ENCODE measurements at places on chromosomes 16 and 17.
A peak's percentile ranks its signal among the peaks of the same experiment; 100 is the strongest.

- no peak for DNase-seq
Measured at GRCh38 chr17:82871056-82871775, 31.4 kb upstream of the ZNF750 start.

DNA sequence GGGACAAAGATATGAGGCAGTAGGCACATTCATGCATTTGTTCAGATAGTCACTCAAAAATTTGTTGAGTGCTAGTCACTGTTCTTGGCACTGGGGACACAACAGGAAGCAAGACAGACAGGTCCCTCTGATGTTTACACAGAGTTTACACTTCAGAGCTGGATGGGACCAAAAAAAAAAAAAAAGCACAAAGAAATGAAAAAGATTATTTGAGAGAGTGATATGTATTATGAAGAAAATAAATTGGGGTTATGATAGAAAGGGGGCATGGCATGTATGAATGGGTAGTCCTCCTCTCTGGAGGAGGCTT lies 3.5 kb upstream of the YPEL2 start:
- peak; percentile 59 for DNase-seq

- no peak for DNase-seq
Measured at GRCh38 chr17:62162898-62163297, 97.8 kb upstream of the MED13 start.

DNA sequence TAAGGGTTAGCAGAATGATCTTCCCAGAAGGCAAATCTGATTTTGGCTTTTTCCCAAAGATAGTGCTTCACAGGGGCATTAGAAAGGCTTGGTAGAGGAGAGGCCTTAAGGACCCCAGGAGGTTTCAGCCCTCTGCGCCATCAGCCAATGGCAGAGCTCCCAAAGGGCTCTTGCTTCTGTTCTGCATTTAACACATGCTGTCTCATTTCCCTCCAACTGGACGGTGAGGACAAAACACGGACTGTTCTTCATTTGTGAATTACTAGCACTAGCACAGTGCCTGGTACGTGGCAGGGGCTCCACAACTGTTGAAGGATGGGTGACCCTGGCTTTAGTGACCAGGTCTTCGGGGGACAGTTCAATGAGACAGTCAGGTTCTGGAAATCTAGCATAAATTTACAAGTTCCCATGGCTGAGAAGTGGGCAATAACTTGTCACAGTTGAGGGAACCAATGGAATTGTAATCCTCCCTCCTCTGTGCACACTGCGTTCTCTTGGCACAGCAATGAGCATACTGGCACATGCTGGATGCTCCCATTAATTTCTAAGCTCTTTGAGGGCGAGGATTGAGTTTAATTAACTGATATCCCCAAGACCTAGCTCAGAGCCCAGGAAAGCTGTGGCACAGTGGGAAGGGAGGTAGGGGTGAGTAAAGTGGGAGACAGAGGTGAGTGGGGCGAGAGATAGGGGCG lies 45.4 kb downstream of the COG7 start:
- no peak for DNase-seq

DNA sequence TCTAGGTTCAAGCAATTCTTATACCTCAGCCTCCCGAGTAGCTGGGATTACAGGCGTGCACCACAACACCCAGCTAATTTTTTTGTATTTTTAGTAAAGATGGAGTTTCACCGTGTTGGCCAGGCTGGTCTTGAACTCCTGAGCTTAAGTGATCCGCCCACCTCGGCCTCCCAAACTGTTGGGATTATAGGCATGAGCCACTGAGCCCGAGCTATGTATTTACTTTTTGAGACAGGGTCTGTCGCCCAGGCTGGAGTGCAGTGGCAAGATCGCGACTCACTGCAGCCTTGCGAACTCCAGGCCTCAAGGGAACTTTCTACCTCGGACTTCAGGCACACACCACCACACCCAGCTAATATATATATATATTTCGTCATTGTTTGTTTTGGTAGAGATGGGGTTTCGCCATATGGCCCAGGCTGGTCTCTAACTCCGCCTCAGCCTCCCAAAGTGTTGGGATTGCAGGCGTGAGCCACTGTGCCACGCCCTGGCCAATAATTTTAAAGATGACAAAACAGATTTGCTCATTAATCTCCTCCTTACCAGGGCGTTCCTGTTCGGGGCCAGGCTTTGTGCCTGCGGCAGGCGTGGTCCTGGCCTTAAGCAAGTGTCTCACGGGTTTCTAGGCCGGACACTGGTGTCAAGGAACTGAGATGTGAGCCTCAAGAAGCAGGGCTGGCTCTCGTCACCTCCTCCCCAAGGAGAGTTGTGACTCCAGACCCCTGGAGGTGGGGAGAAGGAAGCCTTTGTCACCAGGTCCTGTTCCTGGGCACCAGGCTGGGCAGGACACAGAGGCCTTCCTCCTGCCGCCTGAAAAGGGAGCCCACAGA lies 4.3 kb upstream of the NPW start:
- DNase-seq = no peak

DNA sequence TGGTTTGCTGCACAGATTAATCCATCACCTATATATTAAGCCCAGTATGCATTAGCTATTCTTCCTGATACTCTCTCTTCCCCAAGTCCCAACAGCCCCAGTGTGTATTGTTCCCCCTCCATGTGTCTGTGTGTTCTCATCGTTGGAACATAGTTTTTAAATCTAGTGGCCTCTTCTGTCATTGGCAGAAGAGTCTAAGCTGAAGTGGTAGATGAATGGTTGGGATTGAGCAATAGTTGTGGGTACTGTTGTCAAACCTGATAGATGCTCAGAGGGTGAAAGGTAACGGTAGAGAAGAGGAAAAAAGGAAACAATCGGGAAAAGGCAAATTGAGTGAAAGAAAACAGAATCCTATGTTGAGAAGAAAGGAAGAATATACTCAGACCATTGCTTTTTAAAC lies 29.9 kb downstream of the MAP3K3 start:
- no peak for DNase-seq

- DNase-seq = no peak
Measured at GRCh38 chr16:72728516-72728915, 319.4 kb downstream of the ZFHX3 start.

- DNase-seq = no peak
Measured at GRCh38 chr17:1003972-1004768, 7.2 kb downstream of the TIMM22 start.

- DNase-seq = no peak
Measured at GRCh38 chr17:37405955-37406634, 541 bp downstream of the ACACA start.

DNA sequence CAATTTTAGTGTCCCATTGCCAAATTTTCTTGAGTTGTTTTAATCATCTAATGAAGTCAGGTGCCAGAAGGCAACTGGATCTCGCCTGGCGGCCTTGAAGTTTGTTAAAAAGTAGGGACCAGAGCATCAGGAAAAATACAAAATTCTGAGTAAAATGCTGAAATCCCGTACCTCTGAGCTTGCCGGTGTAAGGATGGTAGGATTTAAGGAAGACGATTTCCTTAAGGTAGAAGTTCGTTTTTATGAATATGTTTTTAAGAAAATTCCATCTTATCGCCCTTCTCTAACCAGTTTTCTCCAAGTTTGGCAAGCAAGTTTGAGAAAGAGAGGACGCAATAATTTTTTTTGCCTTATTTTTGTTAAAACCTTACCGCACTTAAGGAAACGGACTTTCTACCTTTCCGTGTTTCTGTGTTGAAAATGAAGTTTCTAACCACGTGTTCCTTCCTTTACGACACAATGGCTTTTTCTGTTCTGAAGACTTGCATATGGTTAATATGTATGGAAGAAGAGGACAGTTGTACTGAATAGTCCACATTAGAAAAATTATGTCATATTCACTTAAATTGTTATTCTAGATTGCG lies 748 bp downstream of the ATF7IP2 start:
- DNase-seq = no peak

GRCh38 chr16:53098526-53099317 lies 43.9 kb downstream of the CHD9 start:
- peak; percentile 22 for DNase-seq

GRCh38 chr17:72392056-72393010 lies 271.5 kb downstream of the SOX9 start:
- DNase-seq = no peak

DNA sequence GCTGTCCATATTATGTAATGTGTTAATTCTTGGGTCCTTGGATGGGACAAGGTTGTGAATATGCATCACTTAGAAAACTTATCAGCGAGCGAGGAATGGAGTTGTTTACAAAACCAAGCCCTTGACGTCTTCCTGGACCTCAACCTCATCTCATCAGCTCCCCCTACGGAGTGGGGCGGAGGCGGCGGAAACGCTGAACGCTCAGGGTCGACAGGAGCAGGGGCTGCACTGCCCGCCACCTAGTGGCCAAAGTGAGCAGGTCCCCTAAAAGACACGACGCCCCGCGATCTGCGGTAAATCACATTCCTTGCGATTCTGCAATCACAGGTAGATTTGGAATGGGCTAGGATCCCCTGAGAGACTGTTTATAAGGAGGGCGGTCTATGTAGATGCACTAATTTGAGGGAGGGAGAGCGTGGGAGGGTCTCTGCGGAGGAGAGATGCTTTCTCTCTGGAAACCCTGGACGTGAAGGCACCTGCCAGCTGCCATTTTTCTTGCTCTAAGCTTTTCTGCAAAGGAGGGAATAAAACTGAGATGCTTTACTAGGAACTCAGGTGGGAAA lies 5.4 kb upstream of the ICAM2 start:
- DNase-seq = peak; percentile 92

DNA sequence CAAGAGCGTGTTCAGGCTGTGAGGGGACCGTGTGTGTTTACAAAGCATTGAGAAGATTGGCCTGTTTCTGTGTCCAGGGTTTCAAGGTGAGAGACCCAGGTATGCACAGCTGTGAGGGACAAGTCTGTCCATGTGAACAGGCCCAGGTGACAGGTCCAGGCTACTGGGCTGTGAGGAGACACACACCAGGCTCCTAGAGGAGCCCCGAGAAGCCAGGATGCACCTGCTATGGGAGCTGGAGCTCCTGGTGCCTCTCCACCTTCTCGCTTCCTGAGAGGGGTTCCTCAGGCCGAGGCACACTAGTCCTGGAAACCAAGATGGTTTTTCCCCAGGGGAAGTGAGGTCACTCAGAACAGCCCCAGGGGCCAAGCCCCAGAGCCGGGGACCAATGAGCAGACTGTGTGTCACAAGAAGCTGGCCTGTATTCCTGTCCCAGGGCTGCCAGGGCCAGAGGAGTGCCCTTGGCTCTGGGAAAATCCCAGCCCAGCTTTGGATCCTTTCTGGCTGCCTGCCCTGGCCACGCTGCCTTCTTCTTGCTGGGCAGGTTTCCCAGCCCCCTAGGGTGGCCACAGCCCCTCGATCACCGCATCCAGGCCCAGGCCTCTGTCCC lies 153.4 kb upstream of the PLCG2 start:
- DNase-seq = no peak

GRCh38 chr17:15928286-15928785 lies 16.6 kb upstream of the ADORA2B start:
- no peak for DNase-seq

DNA sequence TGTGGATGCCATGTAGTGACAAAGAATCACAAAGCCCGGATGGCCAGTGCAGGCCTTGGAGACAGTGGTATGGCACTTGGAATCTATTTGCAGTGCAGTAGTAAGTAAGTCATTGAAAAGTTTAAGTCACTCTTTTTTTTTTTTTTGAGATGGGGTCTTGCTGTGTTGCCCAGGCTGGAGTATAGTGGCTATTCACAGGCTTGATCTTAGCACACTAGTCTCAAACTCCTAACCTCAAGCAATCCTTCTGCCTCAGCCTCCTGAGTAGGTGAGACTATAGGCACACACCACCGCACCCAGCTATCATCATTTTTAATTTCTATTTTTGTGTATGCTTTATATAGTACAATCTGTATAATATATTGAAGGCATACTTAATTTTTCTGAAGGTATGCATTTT lies 4.3 kb upstream of the PLSCR3 start:
- no peak for DNase-seq

DNA sequence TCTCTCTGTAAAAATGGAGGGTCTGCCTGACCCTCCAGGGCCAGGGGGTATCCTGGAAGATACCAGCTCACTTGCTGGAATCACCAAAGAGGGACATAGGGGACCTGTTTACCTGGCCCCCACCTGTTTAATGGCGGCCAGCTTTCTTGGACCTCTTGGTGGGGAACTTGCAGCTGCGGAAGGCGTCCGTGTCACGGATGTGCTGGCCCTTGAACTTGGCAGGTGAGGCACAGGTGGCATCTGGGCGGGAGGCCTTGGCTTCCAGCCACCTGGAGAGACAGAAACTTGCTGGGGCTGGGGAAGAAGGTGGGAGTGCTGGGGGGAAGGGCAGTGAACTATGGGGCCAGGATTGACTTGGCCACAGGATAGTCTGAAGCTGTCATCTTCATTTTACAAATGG lies 3.5 kb downstream of the CHAD start:
- no peak for DNase-seq

GRCh38 chr17:59712862-59713261 lies 5.4 kb downstream of the VMP1 start:
- no peak for DNase-seq

DNA sequence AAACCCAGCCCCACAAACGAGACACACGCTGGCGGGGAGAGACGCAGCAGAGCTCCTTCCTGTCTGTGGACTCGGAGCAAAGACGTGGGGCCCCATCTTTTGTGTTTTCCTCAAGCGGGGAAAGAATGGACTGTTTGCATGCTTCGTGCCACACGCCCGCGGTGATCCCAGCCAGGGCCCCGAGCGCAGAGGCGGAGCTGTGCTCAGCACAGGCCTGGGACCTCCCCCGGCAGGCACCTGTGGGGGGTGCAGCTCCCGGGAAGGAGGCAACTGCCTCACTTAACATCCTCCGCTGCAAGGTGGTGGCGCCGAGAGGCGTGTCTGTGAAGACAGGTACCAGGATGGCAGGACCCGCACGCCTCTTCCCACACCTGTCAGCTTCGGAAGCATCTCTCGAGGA lies 19.1 kb downstream of the TRARG1 start:
- peak; percentile 41 for DNase-seq

DNA sequence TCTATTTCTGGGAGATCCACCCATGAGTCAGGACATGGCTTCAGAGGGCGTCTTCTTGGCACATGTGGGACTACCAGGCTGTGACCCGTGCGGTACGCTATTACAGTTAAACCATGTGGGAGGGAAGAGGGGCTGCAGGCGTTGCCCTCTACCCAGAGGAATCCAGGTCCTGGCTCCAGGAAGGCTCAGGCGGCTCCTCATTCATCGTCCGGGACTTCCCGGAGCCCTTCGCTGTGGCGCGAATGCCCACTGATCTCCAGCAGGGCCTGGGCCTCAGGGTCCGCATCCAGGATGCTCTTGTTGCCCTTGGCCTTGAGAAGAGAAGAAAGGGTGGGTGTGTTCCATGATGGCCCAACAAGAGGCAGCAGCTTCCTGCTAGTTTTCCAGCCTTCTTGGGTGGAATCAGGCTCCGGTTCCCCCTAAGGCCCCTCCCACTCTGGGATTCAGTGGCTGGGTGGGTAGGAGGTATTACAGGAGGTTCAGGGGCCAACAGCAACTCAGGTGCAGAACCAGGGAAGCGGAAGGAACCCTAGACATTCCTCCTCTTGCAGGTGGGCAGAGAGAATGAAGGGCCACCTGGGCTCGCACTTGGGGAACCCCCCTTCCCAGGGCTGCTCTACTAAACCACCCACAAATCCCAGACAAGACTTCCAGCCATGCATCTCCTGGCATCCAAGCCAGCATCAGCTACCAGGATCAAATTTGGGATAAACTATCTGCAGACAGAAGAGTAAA lies 24.6 kb downstream of the MEAK7 start:
- DNase-seq = peak; percentile 16

GRCh38 chr17:76491271-76492122 lies 9.7 kb downstream of the RHBDF2 start:
- no peak for DNase-seq

All from naive thymus-derived CD4-positive, alpha-beta T cell (primary cell).